Mammary epithelial cell (primary cell): ENCODE measurements at places on chromosomes 3 and 15.

DNA sequence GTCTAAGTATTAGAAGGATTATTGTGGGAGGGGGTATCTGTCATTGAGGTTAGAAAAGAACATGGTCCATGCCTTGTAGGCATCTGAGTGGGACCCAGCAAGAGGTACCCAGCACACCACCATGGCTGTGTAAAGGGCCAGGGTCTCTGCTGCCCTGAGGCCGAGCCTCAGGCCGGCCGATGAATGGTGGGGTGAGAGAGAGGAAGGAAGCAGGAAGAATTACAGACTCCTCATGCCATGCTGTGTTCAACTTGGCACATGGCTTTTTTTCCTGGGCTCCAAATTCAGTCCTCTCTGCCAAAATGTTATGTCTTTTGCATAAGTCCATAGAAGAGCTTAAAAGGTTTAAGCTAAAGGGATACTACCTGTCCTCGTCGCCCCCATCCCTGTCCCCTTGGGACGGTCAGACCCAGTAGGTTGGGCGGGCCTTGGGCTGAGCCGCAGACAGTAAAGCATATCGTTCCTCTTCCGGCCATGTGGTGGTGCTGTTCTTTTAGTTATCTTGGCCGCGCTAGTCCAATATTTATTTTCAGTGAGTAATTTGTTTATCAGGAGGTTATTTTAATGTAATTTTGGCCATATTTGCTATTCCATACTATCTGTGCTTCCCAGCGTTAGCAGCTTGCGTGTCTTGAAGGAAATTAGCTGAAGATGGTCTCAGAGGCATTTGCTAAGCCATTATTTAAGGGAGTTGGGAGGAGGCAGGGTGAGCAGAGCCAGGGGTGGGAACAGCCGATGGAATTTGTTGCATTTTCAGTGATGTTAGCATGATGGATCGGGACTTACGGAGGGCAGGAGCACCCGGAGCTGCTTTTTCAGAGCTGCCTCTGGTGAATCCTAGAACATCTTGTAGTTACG lies 152.4 kb downstream of the AGBL1 start:
- peak; percentile 29 for DNase-seq

GRCh38 chr15:62135532-62136134 lies 29.5 kb downstream of the C2CD4B start:
- DNase-seq, result peak; percentile 52

- DNase-seq, result no peak
Observed at GRCh38 chr15:71282076-71282475, 166.8 kb downstream of the THSD4 start.

DNA sequence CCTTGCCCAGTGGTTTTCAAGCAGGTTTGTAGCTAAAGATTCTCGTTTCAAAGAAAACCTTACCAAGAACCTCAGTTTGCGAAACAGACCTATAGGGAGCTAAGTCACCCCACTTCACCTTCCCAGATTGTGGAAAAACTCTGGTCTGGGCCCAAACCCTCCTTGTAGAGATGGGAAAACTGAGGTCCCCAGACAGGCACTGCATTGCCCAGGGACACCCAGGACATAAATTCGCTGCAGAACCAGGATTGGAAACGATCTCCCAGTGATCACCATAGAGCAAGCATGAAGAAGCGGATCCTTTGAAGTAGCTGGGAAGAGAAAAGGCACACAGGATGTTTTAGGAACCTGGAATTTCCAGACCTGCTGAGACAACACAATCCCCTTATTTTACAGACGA lies 85.6 kb upstream of the PIAS1 start:
- no peak for DNase-seq

GRCh38 chr3:188003188-188004171 lies 150.5 kb upstream of the LPP start:
- DNase-seq, result peak; percentile 13

DNA sequence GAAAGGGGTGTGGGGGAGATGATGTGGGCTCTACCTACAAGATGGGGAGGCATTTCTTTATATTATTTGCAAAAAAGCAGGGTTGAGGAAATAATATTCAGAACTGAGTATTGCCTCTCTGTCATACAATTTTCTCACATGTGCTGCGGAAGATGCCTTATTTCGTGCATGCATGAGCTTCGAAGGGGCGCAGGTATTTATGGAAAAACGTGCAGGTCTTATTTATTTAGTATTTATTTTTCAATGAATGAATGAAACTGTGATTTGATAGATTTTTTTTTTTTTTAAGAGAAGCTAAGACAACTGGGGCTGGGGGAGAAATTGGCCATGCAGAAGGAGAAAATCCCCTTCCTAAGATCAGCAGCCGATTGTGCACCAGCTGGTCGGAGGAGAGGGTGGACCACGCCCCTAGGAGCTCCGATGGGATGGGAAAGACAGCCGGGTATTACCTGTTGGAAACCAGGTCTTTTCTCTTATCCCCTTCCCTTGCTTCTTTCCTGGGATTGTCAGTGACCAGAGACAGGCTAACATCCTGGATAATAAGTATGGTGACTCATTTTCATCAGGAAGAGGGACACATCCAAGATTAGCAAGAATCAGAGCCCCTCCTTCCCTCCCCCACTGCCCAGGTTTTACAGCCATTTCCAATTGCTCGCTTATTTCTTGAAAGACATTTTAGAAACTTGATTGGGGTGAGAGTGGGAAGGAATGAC lies 875 bp downstream of the GAP43 start:
- no peak for DNase-seq

DNA sequence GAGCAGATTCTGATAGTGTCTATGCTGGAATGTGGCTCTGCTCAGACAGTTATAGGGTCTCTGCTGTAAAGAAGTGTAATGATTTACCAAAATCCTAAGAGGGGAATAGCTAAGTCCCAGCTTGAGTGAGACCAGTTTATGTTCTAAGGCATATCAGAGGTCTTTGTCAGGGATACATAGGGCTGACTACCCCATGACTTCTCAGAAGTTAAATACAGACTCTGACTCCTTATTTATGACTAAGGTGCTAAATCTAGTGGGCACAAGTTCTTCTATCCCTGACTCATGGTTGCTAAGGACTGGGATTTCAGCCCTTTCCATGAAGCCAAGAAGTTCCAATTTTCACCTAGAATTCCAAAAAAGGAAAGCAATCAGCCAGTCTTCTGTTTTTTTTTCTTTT lies 192.6 kb upstream of the POU1F1 start:
- peak; percentile 56 for DNase-seq

DNA sequence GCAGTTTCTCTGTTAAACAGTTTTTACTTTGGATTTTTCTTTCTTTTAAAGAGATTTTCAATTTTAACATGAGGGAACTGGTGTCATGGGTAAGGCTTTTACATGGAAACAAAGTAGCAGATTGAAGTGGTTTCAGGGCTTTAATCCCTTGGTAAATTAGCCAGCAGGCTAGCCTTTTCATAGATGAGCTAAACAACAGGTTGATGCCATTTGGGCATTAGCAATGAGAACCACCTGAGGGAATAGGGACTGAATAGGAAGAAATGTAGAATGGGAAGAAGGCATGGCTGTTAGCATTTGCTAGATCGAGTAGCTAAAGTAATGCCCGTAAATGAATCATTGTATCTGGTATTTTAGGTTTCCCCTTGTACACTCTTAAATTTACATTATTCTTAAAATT lies 165.5 kb upstream of the MLF1 start:
- no peak for DNase-seq

DNA sequence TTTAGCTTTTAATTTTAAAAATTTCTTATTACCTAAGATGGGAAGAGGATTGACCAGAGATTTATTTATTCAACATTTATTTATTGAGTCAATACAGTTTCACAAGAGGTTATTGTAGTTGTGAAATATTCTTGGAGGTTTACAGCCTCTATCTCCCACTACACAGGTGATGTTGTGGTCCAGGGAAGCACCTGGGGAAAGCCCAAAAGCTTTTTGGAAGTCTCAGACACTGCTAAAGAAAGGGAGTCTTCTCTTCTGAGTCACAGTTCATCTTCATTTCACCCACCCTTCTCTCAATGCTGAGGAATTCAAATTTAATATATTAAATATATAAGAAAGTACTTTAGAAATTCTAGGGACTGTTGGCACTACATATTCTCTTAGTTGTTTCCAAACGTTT lies 41.8 kb downstream of the SERPINI1 start:
- DNase-seq, result no peak

DNA sequence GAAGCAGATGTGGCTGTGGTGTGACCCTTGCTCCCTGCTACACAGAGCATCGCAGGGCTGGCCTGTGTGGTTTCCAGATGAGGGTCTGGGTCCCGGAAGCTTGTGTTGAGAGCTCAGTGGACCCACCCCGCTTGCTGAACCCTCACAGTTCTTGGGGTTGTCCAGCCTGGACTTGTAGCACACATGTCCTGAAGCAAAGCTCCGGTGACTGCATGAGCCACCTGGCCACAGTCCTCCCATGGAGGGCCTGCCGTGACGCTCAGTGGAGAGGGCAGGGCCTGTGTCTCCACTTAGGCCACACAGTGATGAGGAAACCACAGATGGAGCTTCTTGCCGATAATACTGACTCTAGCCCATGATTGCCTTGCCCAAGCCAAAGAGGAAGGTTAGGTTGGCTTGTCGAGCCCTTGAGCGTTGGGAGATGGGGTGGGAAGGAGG lies 62.6 kb downstream of the RGMA start:
- no peak for DNase-seq

GRCh38 chr3:52415800-52416199 lies 29.1 kb downstream of the SEMA3G start:
- no peak for DNase-seq

DNA sequence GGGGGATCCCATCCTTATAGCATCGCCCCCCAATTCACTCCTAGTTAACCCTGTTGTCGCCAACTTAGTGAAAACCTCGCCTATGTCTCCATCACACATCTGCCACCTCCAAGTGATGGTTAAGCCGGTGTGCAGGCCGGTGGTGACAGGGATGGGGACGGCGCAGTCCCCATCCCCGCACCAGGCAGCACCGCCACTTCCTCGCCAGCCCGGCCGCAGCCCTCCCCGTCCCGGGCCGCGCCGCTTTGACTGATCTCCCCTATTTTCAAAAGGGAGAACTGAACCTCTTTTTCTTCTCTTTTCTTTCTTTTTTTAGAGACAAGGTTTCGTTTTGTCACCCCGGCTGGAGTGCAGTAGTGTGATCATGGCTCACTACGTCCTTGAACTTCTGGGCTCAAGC lies 11.3 kb upstream of the MOBP start:
- no peak for DNase-seq
